ENCODE measurements at places on chromosomes 7 and 10.

- no peak for DNase-seq
These were observed 25.9 kb upstream of the BICC1 start for GRCh38 chr10:58486821-58487220.

DNA sequence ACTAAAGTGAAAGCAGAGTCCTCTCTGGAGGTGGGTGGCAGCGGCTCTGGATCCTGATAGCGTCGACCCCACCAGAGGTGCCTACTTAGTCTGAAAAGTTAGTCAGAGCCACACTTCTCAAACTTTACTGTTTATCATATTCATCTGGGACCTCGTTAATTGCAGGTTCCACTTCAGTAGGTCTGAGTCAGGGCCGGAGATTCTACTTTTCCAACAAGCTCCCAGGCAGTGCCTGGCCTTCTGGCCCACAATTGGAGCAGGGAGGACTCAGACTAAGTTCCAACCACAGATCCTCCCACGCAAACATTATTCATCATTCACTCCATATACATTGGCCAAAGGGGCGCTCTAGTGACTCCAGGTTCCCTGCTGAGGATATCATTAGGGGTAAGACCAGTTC lies 78.1 kb downstream of the VSTM4 start:
- no peak for DNase-seq

DNA sequence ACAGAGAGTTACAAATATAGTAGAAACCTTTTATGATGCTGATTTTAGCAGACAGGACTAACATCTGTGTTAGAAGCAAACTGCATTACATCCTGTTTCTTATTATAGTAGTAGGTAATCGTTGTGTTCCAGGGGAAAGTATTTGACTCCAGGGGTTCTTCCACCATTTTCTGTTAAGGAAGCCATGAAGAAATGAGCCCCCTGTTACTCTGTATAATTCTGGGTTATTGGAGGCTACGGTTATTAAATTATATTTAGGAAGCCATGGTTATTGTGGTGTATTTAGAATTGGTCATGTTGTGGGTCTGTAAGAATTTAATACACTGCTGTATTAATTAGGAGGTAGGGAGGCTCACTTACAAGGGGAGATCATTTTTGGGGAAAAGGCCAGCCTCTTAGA lies 175.8 kb upstream of the AGK start:
- DNase-seq = no peak

DNA sequence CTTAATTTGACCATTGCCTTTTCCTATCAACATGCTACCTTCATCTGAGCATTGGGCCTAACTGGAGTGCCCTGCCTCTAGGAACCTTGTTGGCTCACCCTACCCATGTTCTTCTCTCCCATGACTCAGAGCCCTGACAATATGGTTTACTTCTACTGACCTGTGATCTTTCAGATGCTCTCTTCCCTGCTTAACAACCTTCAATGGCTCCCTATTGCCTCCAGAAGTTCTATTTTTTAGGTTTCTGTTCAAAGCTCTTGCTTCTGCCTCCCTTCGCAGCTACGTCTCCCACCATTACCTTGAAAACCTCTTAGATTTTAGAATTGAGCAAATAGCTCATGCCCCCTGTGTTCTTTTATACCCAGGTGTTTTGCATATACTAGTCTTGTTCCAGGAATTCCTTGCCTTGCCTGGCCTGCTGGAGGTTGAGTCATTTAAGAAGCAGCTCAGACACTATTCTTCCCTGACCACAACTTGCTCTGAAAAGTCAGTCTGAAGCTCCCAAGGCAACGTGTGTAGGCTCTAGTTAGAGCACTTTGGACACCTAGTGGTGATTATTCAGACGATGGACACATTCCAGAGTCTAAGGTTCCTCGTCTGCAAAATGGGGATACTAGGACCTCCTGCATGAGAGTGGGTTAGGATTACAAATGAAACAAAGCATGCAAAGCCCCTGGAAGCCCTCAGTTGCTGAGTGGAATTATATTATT lies 64.4 kb upstream of the EMX2 start:
- DNase-seq = no peak

DNA sequence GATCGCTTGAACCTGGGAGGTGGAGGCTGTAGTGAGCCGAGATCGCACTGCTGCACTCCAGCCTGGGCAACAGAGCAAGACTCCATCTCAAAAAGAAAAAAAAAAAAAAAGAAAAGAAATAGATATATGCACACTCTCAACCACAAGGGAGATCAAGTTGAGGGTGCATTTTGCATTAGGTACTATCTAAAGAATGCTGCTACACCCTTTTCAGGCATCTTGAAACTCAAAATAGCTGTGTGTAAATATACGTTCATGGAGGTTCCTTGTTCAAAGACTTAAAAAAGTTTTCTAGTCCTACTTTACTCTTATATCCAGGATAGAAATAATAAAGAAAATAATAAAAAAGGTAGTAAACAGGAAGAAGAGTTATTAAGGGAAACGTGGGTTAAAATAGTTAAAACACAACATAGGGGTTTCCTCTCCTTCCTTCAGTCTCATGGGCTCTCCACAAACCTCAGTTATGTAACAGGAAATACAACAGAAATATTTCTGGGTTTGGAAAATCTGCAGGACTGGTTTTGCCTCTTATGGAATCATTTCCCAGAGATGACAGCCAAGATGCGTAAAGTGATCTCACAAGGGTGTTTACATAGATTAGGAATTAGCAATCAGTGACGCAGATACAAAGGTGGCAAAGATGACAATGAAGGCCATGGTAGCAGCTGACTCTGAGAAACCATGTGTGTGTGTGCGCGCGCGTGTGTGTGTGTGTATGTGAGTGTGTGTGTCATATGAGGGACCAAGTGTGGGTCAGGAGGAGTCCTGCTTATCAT lies 15.1 kb downstream of the STEAP4 start:
- no peak for DNase-seq

- no peak for DNase-seq
These were observed 566.1 kb upstream of the NRP1 start for GRCh38 chr10:33900596-33900995.

DNA sequence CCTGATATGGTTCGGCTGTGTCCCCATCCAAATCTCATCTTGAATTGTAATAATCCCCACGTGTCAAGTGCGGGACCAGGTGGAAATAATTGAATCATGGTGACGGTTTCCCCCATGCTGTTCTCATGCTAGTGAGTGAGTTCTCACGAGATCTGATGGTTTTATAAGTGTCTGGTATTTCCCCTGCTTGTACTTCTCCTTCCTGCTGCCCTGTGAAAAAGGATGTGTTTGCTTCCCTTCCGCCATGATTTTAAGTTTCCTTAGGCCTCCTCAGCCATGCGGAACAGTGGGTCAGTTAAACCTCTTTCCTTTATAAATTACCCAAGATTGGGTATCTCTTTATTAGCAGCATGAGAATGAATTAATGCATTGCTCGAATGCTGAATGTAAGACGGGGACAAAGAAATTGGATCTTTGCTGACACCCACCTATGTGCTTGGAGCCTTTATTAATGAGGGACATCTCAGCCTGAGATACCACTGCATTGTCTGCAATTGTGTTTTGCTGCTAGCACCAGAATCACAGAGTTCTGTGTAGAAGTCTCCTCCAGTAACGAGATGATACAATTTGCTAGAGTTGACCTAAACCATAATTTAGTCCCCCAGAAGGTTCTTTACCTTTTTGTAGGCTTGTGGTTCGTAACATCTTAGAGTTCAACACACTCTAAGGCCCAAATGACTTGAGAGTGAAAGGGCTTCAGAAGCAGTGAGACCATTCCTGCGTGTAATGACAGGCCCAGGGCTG lies 28.6 kb downstream of the SLC35B4 start:
- DNase-seq = no peak

DNA sequence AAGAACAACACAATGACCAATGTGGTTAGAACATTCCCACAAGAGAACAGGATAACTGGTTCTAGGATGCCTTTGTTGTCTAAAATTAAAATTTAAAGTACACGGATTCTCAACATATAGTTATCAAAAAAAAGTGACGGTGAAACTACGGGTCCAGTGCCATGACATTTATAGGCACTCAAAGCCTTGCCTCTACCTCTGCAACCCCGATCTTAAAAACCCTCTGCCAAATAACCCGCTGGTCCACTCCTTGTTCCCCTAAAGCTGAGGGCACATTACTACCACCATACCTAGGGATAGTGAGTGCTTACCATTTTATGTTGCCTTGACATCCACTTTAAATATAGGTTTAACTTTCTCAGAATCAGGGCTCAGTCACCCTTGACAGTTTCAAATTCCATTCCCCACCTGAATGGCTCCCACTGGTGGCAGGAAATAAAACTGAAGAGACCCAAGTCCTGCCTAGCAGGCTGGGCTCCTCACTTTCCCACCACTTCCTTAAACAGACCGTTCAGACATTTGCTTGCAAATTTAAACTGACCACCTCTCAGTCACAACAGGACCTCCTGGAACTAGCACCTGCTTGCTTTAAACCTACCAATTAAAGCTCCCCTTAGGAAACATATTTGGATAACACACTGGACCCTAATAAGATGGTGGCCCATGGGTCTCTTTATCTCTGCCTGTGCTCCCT lies 169.9 kb upstream of the ASAH2 start:
- peak; percentile 36 for DNase-seq

DNA sequence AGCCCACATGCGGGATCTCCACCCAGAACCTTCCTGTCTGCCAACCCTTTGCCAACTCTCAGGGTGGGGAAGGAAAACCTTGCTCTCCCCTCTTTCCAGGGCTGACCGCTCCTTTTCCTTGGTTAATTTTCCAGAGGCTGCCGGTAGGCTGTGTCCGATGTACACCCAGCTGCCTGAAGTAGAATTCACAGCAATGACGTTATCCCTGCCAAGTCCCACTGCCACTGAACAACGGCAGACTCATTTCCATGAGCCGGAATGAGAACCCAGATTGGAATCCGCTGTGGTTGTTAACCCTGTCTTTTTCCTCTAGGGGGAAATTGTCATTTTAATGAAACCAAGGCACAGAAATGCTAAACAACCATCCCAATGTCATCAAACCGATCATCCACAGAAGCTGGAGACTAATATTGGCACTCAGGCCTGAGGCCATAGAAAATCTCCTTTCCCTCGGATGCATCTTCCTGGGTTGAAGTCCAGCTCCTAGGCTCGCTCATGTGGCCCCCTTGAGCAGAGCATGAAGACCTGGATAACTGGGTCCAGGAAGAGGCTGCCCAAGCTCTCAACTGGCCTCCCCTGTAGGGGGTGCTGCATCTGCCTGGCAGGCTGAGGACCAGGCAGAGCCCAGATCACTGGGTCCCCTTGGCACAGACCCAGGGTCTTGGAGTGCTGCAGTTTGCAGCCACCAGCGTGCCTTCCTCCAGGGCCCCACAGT lies 30.4 kb downstream of the KLRG2 start:
- DNase-seq = no peak

GRCh38 chr7:112819536-112819935 lies 29.3 kb upstream of the TMEM168 start:
- no peak for DNase-seq

- no peak for DNase-seq
These were observed 10.5 kb downstream of the RHBDD2 start for GRCh38 chr7:75889223-75889825.

- DNase-seq = peak; percentile 71
These were observed 165.7 kb downstream of the NPSR1 start for GRCh38 chr7:34823650-34824258.

DNA sequence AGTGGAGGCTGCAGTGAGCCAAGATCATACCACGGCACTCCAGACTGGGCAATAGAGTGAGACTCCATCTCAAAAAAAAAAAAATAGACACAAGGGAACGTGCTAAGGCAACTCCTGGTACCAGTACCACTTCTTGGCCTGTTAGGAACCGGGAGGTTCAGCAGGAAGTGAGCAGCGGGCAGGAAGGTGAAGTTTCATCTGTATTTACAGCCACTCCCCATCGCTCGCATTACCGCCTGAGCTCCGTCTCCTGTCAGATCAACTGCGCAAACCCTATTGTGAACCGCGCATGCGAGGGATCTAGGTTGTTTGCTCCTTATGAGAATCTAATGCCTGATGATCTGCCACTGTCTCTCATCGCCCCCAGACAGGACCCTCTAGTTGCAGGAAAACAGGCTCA lies 69.9 kb upstream of the FOXK1 start:
- DNase-seq = no peak

DNA sequence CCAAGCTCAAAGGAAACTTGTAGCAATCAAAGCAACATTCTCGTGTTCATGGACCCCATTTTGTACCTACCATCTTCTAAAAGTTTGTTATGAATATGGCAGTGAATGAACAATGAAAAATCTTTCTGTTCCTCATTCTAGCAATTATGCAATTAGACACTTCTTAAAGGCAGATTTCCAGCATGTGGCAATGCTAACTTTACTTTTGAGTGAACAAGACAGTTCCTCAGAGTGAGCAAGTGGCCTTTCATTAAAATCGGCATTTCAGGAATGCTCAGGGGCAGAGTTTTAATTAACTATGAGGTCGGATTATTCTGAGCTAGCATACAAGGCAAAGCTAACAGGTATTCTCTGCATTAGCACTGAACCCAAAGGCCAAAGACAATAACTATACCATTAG lies 48.4 kb upstream of the NFE2L3 start:
- no peak for DNase-seq

GRCh38 chr10:88913788-88914187 lies 33.7 kb downstream of the STAMBPL1 start:
- DNase-seq = no peak

GRCh38 chr10:116733566-116733965 lies 8.8 kb downstream of the HSPA12A start:
- DNase-seq = no peak

GRCh38 chr7:98621573-98622482 lies 4.7 kb downstream of the NPTX2 start:
- DNase-seq = no peak

- peak; percentile 81 for DNase-seq
These were observed 36.7 kb downstream of the PFKFB3 start for GRCh38 chr10:6239213-6239991.

- no peak for DNase-seq
These were observed 268 bp upstream of the IGFBP3 start for GRCh38 chr7:45921381-45921698.

DNA sequence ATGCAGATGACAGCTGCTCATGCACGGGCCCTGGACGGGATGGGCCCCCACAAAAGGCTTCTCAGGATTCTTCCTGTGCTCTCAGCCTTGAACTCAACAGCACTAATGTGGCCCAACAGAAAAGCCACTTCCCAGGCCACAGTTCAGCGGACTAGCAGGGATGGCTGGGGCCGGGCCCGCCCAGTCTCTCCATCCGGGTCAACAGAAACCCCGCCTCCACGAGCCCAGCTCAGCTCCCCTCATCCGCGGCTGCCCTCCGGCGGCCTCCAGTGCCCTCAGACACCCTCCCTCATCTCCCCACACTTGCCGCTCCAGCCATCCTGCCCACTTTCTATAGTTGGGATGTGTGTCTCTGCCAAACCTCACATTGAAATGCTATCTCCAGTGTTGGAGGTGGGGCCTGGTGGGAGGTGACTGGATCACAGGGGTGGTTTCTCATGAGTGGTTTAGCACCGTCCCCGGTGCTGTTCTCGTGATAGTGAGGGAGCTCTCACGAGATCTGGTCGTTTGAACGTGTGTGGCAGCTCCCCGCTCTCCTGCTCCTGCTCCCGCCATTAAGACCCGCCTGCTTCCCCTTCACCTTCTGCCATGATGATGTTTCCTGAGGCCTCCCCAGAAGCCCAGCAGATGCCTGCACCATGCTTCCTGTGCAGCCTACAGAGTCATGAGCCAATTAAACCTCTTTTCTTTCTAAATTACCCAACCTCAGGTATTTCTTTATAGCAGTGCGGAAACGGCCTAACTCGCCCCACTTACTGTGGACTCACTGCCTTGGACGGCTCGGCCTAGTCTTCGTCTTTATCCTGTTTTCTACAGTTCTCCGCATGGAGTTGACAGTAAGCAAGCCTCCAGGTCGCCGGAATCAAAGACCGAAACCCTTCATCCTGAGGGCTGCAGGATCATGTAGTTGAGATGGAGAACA lies 169.9 kb upstream of the RNF32 start:
- DNase-seq = no peak
